ENCODE measurements at places on chromosomes 1 and 21.

DNA sequence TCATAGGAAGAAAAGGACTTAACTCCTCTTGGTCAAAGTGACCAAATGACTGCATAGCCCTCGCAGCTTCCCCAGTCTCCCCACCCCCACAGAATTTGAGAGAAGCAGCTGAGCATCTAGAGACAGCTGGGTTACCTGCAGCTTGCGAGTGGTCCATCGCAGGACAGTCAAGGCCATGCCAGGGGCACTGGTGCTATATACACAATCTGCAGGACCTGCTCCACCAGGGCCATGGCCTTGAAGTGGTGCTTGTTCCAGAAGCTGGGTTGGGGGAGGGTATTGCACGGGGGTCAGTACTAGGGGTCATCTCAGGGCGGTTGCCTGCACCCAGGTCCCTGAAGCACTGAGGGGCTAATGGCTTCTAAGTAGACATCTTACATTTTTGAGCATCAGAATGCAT lies 10.4 kb downstream of the MRTO4 start:
- no peak for DNase-seq

- DNase-seq, result no peak
These were observed 137.2 kb upstream of the ETS2 start for GRCh38 chr21:38668541-38668940.

DNA sequence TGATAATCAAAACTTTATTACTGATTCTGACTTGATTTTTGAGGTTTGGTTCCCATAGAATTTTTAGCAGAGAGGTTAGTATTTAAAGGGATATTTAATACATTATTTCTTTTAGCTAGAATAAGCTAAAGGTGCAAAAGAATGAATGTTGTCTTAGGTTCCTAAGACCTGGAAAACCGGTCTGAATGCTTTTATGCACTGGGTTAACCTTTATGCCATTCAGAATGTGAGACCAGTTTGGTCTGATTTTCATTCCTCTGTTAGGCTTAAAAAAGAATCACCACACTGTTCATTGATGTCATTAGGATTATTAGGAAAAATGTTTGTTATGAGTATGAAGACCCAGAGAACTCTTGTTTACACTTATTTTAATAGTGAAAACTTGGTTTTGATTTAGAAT lies 30.1 kb downstream of the RAP1A start:
- no peak for DNase-seq

DNA sequence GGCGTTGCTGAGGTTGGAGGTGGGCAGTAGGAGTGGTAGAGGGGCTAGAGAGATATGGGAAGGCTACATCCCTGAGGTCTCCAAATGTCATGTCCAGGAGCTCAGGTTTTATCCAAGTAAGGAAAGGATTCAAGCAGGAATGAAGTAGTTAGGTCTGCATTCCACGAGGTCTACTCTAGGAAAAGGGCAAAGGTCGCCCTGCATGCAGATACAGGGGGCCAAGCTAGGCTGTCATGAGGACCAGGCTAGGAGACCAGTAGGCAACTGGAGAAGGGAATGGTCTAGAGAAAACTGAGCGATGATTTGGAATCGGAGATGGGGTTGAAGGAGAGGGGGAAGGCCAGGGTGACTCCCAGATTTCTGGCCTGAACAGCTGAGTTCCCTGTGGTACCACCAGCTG lies 48.7 kb downstream of the IRF2BP2 start:
- DNase-seq, result no peak

DNA sequence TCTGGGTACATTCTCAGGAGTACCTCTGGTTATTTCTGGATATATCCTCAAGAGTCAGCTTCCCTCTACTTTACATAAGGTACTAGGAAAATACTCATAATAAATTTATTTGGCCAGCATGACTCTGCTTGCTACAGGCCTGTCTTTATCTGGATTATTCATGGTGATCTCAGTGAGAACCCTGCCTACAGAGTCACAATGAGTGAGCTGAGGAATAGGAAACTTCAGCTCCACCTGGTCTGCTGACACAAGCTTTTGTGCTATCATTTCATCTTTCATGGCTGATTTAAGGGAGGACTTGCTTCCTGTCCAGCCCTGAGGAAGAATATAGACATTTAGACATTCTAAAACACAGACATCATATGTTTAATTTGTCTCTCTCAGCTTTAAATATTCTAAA lies 19.5 kb upstream of the SUCO start:
- no peak for DNase-seq

DNA sequence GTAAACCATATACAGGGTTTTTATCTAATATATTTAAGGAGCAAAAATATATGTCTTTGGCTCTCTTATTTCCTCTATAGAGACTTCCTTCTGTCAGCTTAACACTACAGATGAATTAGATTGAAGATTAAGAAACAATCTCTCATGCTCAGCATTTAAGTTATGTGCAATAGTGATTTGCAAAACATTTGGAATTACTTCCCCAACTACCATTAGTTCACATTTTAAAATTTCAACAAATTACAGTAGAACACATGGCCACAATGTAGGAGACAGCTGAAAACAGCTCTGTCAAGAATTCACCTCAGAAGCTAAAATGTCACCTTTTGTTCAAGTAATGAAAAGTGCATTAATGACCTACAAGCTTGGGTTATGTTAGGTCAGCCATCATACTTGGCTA lies 177.9 kb downstream of the EIF4G3 start:
- no peak for DNase-seq

DNA sequence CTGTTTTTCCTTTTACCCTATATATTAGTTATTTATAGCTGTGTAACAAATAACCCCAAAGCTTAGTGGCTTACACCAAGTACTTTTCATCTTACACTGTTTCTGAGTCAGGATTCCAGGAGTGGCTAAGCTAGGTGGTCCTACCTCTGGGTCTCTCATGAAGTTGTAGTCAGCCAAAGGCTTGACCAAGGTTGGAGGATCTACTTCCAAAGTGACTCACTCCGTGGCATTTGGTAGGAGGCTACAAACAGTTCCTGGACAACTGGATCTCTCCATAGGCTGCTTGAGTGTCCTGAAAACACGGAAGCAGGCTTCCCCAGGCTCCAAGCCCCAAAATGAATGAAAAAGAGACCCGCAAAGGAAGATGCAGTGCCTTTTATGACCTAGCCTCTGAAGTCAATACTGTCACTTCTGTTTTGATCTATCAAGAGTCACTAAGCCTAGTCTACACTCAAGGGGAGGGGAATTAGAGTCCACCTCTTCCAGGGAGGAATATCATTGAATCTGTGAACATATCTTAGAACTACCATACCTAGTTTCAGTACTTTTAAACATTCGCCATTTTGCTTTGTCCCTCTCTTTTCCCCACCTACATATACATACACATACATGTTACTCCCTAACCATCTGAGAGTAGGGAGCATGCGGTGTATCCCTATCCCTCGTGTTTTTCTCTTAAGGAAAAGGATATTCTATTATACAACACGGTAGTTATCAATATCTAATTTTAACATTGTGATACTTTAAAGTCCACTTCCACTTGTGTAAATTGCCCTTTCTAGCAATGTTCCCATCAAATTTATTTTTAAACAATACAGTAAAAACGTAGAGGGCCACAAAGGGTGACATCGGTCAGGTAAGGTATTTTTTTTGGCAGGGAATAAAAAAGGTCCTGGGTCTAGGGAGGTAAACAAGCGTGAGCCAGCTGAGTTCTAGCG lies 67.2 kb downstream of the SLC35A3 start:
- DNase-seq, result no peak

- DNase-seq, result no peak
These were observed 3.3 kb downstream of the SLX9 start for GRCh38 chr21:44943005-44943685.

- no peak for DNase-seq
These were observed 289.2 kb upstream of the DPYD start for GRCh38 chr1:98210064-98210463.

DNA sequence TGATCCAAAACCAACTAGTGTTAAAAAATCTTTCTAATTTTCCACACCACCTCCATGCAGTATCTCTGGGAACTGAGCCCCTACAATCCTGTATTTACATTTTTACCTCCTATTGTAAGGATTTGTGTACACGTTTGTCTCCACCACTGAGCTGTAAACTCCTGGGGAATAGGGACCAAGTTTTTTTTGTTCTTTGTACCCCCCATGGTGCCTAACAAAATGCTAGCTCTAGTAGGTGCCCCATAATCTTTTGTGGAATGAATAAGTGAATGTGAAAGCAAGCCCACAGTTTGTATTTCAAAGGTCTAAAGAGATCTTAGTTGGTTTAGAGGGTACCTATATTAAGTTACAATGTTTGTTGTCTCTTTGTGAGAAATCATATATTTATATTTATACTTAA lies 879 bp upstream of the WLS start:
- DNase-seq, result no peak

GRCh38 chr1:27368869-27369582 lies 2.3 kb upstream of the MAP3K6 start:
- no peak for DNase-seq

DNA sequence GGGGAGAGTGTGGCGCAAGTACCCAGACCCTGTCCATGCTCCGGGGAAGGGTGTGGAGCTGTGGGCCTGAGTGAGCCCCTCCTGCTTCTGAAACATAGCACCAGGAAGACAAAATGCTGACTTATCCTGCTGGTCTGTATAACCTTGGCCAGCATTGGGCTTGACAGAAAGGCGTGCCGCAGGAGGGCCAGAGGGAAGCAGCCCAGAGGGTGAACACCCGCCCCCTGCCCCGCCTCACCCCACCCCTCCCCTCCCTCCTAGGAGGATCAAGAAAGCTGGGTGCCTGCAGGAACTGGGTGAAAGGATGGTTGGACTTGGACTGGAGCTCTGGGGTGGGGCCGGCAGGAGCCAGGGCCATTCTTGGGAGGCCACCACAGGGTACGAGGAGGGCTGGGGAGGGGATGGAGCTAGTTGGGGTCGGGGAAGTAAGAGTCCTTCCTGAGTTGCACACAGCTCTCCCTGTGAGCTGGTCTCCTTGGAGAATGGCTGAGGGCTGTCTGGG lies 27.1 kb downstream of the PTPRF start:
- DNase-seq, result no peak

- DNase-seq, result no peak
These were observed 59.0 kb upstream of the CACYBP start for GRCh38 chr1:174940646-174941175.

GRCh38 chr1:23193391-23194118 lies 23.7 kb downstream of the HTR1D start:
- no peak for DNase-seq

- no peak for DNase-seq
These were observed 12.4 kb downstream of the GPBP1L1 start for GRCh38 chr1:45673956-45674355.
